ENCODE measurements at places on chromosomes 7 and 10. TPM values are rescaled to one million over a fixed set of nuclear protein-coding genes. Genes with fewer than 3 reads are reported as not detected.

GRCh38 chr7:101884671-101885596, 67.5 kb downstream of the CUX1 start:
- H3K27ac ChIP-seq, result peak overlapping the region; percentile 96
- H3K27me3 ChIP-seq, result no peaks in the 10 kb centered on the region
- H3K36me3 ChIP-seq, result no peaks in the 10 kb centered on the region
- no peak overlapping the region for H3K4me3 ChIP-seq
- peaks cover 8% of the 10 kb centered on the region for H3K4me1 ChIP-seq
- DNase-seq, result no peak

DNA sequence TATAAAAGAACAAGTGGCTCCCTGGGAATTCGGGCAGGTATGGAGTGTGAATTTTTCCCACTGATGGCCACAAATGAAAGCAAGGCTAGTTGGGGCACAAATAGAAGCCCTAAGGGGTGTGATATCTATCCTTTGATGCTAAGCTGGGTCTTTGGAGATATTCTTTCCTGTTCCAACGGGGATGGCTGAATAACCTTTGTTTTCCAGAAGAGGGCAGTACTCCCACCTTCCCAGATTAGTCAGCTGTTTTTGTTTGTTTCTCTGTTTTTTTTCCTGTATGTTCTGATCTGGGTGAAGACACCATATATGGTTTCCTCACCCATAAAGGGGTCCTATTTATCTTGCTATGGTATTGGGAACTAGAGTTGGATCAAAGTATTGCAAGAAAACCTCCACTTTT, 947.7 kb upstream of the SORCS1 start:
- H3K4me3 ChIP-seq, result no peak overlapping the region
- no peak overlapping the region for H3K27ac ChIP-seq
- no peaks in the 10 kb centered on the region for H3K36me3 ChIP-seq
- no peaks in the 10 kb centered on the region for H3K27me3 ChIP-seq
- DNase-seq, result no peak

- H3K27me3 ChIP-seq, result no peaks in the 10 kb centered on the region
- H3K4me3 ChIP-seq, result no peak overlapping the region
- H3K4me1 ChIP-seq, result no peaks in the 10 kb centered on the region
- H3K27ac ChIP-seq, result no peak overlapping the region
- no peak for DNase-seq
These were observed 251.0 kb downstream of the DYNC1I1 start for GRCh38 chr7:96023387-96023786.

- H3K36me3 ChIP-seq, result no peaks in the 10 kb centered on the region
- H3K27me3 ChIP-seq, result no peaks in the 10 kb centered on the region
- no peaks in the 10 kb centered on the region for H3K4me1 ChIP-seq
- H3K27ac ChIP-seq, result no peak overlapping the region
- DNase-seq, result no peak
These were observed 202.1 kb downstream of the MBL2 start for GRCh38 chr10:52570490-52570889.

TMEM72 gene
- not detected for total RNA-seq

ANKRD2 gene
- total RNA-seq, result 1.8 TPM

All from fibroblast of lung (primary cell).